Activated naive CD8-positive, alpha-beta T cell treated with anti-CD3 and anti-CD28 coated beads for 36 hours (primary cell): ENCODE measurements at places on chromosomes 16 and 17.

- no peak for DNase-seq
Measured at GRCh38 chr16:1157639-1158455, 4.9 kb downstream of the CACNA1H start.

DNA sequence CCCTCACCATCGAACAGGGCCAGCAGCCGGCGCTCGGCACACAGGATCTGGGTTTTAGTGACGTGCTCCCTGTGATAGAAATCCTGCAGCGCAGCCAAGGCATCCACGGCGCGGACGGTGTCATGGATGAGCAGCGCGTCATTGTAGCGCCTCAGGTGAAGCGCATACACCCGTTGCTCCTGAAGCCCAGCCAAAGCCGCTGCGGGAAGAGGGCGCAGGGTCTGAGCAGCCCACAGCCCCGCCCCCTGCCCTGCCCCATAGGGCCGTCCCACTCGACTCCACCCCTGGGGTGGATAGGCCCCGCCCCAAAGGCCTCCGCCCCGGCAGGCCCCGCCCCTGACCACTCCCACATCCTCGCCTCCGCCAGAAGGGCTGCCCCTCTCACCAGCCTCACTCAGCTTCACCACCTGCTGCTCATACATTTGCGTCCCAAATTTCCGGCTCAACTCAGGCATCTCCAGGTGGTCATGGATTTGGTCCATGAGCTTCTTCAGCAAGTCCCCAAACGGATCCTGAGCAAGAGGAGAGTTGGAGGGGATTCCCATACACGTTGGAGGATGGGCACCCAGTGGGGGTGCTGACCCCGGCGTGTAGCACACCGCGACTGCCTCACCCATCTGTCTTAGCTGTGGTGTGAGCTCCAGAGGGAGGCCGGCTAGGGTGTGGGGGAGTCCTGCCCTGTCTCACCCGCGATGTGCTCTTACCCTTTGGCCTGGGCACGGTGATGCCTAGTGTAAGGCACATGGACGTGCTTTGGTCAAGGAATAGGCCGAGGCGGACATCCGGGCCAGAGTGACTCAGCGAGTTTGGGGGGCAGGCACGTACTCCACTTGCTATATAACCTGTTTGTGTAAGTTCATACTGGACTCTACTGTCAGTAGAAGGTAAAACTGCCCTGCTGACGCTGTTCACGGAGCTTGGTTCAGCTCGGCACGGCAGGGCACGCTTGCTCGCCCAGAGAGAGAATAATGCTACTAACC lies 4.6 kb downstream of the DHX58 start:
- peak; percentile 93 for DNase-seq

DNA sequence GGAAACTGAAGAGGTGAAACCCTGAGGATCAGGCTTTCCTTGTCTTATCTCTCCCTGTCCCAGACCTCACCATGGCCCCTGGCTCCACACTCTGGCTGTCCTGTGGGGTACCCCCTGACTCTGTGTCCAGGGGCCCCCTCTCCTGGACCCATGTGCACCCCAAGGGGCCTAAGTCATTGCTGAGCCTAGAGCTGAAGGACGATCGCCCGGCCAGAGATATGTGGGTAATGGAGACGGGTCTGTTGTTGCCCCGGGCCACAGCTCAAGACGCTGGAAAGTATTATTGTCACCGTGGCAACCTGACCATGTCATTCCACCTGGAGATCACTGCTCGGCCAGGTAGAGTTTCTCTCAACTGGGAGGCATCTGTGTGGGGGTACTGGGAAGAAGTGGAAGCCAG lies 1.4 kb downstream of the CD19 start:
- no peak for DNase-seq

GRCh38 chr17:72472106-72472505 lies 351.3 kb downstream of the SOX9 start:
- no peak for DNase-seq

- DNase-seq = no peak
Measured at GRCh38 chr16:54484700-54485099, 198.1 kb upstream of the IRX3 start.

GRCh38 chr17:8392674-8393469 lies 4.8 kb downstream of the RNF222 start:
- DNase-seq = no peak

GRCh38 chr17:31499771-31500554 lies 108.5 kb downstream of the RAB11FIP4 start:
- DNase-seq = peak; percentile 38

GRCh38 chr16:15857724-15858560 lies 1.1 kb upstream of the MYH11 start:
- DNase-seq = no peak

DNA sequence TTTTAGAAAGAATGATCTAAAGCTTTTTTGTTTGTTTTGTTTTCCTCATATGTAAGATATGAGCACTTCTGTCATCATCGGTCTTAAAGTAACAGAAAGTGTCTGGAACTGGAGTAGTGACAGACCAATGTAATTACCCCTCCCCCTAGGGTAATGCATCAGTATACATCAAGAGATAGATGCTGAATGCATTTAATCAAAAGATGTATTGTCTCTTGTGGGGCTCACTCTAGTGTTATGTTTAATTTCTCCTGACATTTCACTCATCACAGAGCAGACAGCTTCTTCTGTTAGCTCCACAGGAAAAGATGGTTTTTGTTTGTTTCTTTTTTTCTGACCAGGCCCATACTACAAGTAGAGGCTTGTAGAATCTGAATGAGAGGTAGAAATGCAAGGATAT lies 168.7 kb upstream of the C17orf78 start:
- DNase-seq = no peak

DNA sequence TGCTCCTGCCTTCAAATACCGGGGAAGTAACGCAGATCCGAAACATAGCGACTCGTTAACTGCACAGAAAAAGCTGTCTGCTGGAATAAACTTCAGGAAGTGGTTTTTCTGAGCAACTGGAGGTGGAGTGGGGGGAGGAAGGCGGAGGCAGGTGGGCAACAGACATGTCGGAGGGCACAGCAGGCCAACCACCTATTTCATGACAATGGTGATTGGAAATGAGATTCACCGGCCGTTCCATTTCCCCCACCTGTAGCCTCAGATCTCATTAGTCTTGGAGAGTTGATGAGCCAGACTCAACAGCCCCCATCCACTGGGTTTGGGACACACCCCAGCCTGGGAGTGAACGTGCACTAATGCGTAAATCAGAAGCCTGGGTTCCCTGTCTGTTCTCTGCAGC lies 7.7 kb upstream of the PECAM1 start:
- DNase-seq = no peak

- no peak for DNase-seq
Measured at GRCh38 chr17:46044286-46044928, 45.4 kb downstream of the STH start.

- DNase-seq = no peak
Measured at GRCh38 chr16:67114793-67115192, 5.1 kb downstream of the PHAF1 start.

DNA sequence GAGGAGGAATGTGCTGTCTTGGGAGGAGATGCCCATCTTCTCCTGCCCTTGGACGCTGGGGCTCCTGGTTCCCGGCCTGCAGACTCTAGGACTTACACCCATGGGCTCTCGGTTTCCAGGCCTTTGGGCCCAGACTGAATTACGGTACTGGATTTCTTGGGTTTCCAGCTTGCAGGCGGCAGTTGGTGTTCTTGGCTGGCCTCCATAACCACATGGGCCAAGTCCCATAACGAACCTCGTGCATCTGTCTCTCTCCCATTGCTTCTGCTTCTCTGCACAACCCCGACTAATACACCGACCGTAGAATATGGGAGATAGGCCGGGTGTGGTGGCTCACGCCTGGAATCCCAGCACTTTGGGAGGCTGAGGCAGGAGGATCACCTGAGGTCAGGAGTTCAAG lies 162.6 kb downstream of the SDK2 start:
- no peak for DNase-seq

DNA sequence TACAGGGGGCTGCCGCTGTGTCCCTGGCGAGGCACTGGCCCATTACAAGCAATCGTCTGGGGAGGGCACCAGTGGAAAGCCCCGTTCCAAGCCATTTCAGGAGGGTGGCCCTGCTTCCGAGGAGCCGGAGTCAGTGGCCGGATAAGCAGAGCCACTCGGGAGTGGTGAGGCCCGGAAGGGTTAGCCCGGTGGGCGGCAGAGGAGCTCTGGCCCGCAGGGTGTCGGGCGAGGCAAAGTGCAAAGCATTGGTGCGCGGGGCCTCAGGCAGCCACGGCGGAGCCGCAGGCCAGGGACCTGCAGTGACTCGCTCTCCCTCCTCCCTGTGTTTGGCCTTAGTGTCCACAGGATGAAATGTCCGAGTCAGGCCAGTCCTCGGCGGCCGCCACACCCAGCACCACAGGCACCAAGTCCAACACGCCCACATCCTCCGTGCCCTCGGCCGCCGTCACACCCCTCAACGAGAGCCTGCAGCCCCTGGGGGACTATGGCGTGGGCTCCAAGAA lies 24.6 kb downstream of the NME3 start:
- no peak for DNase-seq

DNA sequence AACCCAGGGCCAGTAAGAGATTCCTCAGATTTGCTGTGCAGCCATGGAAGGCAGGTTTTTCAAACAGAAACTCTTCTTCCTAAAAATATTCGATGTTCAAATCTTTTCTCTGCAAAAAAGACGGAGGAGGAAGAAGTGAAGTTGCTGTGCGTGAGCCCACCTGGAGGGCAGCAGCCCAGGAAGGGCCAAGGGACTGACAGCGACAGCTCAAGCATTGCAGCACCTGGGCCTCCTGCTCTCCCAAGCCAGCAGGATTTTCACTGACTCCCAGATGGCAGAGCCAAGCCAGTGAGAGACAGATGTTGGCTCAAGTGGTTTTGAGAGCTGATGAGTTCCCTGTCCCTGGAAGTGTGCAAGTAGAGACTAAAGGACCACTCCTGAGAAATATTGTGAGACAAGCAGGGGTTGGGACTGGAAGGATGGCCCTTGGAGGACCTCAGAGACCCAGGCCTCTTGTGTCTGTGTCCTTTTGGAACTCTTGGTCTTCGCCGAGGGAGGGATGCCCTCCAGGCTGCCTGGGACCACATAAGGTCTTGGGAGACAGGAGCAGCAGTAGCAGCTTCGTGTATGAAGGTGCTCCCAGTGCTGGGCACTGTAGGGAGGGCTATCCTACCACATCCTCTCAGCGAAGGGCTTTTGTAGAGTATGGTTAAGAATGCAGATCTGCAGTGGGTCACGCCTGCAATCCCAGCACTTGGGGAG lies 29.3 kb upstream of the TNFRSF13B start:
- no peak for DNase-seq

DNA sequence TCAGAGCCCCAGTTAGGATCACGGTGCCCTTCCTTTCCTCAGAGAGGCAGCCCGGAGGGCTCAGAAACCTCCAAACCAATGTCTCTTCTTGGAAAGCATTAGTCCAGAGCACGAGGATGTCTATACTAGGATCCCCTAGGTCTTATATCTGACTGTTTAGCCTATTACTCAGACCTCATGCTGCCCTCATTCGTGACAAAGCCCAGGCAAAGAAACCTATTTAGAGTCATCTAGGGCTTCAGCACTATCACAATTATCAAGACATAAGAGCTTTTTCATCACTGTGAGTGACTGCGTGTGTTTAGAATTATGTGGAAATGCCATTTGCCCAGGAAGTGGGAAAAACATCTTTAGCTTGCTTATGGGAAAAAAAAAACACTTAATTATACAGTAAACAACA lies 159.8 kb upstream of the NOL11 start:
- DNase-seq = no peak

DNA sequence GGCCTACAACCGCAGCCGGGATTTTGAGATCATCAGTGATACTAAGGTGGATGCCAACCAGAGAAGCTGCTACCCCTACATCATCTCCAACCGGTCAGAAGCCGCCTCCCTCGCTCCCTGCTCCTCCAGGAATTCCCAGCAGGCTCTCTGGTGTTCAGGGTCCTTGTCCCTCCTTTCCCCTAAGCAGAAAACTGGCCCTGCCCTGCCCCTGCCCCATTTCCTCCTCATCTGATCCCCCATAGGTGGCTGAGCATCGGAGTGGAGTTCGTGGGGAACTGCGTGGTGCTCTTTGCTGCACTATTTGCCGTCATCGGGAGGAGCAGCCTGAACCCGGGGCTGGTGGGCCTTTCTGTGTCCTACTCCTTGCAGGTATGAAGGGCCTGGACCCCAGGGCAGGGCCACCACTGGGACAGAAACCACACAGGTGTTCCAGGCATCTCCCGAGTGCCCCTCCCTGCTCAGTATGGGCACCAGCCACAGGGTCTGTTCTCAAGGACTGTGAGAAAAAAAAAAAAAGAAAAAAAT lies 29.8 kb downstream of the ANKRD40 start:
- DNase-seq = no peak

GRCh38 chr16:51449441-51449840 lies 298.4 kb upstream of the SALL1 start:
- DNase-seq = no peak

DNA sequence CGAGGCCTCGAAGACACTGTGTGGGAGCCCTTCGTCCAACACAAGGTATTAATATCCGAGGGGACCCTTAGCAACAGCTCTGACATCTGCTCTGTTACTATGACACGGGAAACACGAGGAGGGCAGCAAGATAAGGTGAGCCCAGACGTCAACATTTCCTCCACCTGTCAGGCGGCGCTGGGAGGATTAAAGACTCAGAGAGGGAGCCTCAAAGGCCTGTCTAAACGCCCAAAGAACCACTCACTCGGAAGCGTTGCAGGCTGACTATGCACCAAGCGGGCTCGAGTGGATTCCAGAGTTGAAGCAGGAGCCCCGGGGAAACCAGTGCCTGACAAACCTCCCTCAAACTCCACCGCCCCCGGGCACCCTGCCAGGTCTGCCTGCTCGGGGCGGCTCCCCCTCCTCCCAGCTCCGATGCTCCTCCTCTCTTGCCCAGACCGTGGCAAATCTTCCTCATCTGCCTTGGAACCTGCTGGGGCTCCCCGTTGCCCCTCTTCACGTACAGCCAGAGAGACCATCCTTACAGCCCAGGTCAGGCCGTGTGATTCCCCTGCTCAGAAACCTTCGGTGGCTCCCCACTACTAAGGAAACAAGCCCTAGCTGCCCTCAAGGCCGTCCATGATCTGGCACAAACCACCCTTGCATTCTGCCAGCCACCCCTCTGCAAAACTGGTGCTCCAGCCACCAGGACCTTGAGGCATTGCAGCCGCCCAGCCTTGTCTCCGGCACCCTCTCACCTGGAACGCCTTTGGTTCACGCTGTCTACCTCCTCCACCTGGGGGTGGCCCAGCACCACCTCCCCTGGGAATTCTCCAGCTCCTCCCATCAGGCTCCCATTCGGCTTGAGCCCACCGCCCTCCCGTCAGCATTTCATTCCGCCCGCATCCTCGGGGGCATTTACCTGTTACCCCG lies 16.2 kb downstream of the RPH3AL start:
- DNase-seq = peak; percentile 36

GRCh38 chr17:35315283-35315682 lies 58.1 kb downstream of the SLFN11 start:
- DNase-seq = no peak
